ENCODE measurements at places on chromosomes 7 and 10.
A peak's percentile ranks its signal among the peaks of the same experiment; 100 is the strongest.

- no peak for DNase-seq
Measured at GRCh38 chr10:24357344-24358004, 148.5 kb downstream of the KIAA1217 start.

- no peak for DNase-seq
Measured at GRCh38 chr7:27221201-27221797, 21.3 kb upstream of the EVX1 start.

DNA sequence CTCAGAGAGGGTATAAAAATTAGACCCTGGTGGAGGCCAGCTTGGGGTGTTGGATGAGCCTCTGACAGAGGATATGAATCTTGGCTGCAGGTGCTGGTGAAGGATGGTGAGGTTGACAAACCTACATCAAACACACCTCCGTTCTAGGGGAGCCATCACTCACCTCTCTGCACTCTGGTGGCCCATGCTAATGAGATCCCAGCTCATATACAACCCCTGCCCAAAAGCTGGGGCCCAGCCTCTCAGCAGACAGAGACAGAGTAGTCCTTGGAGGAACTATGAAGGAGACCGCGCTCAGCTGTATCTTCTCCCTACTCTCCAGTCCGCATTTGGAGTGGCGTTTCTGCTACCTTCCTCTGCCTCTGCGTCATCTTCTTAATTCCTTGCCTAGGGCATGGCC is 83.1 kb upstream of the SORCS3 start:
- no peak for DNase-seq

GRCh38 chr7:132846086-132846485 is 235.8 kb downstream of the CHCHD3 start:
- DNase-seq: no peak

GRCh38 chr7:29988424-29989256 is 961 bp downstream of the SCRN1 start:
- DNase-seq: peak; percentile 73

- DNase-seq: no peak
Measured at GRCh38 chr10:70759781-70760180, 25.4 kb downstream of the TBATA start.

DNA sequence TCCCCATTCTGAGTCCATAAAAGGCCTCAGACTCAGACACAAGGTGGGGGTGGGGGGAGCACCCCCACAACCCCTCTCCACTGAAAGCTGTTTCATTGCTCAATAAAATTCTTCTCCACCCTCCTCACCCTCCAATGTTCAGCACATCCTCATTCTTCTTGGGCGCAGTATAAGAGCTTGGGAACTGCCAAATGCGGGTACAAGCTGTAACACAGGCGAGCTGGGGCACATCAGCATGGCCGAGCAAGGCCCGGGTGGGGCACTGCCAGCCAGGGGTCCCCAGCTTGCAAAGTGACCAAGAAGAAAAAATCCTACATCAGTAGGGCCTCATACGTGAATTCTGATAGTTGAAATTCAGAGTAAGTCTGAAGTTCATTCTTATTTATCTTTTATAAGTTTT is 50.1 kb downstream of the CACUL1 start:
- no peak for DNase-seq

DNA sequence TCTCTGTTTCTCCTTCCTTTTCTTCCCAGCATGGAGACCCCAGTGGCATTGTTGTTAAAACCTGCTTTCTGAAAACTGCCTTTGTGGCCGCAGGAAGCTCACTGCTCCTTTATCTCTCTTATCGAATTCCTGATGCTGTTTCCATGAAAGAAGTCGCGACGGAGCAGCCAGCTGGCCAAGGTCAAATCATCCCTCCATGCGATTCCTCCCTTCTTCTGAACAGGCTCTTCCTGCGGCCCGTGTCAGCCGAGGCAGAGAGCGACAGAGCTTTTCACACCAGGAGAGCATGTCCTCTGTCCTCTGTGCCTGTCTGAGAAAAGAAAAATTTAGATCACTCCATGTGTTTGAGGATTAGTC is 242.1 kb upstream of the PITRM1 start:
- DNase-seq: no peak

- no peak for DNase-seq
Measured at GRCh38 chr7:116222501-116222900, 12.2 kb downstream of the TES start.

DNA sequence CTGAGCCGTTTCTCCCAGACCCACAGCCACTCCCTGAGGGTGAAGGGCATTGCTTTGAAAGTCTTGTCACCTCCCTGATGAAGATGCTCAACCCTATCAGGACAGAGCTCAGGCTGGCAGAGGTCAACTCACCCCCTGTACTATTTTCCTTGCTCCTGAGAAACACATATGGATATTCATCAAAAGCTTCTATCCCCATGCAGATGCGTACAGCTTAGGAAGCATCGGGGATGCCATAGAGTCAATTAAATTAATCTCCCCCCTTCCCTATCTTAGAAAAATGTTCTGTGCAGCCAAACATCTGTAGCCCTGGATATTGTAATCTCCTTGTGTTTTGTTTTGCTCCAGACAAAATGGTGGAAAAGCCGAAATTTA is 67.2 kb downstream of the EMX2 start:
- no peak for DNase-seq

DNA sequence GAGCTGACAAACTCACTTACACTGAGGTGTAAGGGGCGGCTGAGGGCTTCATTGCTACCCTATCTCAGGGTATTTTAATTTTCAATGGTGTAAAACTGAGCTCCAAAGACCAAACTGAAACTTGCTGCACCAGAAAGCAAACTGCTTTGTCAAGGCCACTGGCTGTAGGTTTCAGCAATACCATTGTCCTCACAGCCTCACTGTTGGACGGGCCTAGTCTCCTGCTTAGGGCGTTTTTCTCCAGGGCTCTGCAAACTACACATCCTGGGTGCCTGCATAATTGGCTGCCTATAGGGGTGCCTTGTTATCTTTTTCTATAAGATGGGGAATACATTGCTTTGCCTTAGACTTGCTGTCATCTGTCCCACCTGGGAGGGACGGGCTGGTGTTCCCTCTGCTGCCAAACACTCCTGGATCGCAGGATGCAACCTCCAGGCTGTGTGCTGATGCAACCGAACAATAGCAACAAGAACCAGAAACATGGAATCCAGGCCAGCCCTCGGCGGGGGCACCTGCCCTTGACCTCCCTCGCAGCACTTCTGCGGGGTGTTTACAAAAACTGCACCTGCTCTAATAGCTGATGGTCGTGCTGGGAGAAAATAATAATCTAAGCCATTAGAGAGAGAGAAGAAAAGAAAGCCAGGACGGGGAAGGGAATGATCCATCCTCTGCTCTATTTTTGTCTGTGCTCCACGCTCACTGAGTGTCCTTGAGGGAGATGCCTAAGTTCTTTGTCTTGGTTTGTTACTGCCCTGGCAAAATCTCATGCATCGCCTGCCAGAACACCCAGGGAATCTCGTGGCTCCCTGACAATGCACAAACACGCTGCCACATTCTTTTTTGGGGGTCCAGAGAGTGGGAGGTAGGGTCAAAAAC is 104.5 kb downstream of the GALNT17 start:
- DNase-seq: no peak

DNA sequence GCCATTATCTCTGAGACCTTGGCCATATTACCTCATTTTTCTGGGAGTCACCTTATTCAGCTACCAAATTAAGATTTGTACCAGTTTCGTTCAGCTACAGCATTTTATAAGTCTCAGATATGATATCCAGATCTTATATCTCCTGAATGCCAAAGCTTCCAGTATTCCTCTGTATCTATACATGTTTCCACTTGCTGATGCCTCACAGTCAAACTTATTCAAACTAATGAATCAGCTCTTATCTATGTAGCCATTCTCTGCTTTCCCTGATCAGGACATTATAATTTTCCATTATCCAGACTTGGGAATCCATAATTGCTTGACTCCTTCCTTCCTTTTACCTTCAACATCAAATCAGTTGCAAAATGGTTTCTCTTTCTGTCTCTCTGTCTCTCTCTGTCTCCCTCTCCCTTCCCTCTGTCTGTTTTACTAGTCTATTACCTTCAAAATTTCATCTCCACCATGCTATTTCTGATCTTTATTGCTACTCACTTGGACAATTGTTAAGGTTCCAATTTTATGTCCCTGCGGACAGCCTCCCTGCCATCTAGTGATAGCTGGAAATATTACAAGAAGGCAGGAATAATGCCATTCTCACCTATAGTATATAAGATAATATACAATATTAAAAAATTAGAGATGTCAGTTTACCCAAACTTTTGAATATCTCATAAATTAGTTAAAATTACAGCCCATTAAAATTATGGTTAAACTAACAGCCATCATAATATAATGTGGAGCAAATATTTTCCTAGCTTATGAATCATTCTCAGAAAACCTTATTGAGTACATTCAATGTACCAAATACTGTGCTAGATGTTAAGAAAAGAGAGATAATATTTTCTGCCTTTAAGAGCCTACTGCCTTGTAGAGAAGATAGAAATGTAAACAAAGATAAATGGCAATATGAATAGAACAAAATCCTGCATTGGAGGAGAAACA is 89.8 kb downstream of the PCLO start:
- no peak for DNase-seq

DNA sequence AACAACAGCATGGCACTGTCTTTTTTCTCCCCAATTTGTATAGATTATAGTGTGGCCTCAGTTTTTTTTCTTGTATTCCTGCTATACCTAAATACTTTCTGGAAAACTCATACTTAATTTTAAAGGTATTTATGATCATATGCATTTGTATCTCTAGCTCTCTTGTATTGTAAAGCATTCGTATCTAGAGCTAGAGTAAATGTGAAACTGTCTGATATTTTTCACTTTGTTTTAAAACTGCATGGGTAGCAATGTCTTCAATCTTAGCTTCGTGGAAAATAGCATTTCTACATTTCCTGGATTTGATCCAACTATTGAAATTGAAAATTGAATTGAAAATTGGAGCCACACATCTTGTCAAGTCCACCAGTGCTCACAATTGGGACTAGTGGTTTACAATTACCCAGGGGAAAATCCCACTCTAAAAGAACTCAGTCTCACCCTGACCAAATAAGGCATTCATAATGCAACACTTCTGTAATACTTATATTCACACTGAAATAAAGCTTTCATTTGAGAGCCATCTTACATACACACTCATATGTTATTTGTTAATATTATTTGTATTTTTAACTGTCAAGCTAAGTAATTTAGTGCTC is 51.3 kb upstream of the KLF6 start:
- no peak for DNase-seq

GRCh38 chr10:78815702-78816334 is 252.9 kb upstream of the ZMIZ1 start:
- no peak for DNase-seq

- DNase-seq: no peak
Measured at GRCh38 chr10:132464256-132465192, 67.5 kb downstream of the PWWP2B start.

DNA sequence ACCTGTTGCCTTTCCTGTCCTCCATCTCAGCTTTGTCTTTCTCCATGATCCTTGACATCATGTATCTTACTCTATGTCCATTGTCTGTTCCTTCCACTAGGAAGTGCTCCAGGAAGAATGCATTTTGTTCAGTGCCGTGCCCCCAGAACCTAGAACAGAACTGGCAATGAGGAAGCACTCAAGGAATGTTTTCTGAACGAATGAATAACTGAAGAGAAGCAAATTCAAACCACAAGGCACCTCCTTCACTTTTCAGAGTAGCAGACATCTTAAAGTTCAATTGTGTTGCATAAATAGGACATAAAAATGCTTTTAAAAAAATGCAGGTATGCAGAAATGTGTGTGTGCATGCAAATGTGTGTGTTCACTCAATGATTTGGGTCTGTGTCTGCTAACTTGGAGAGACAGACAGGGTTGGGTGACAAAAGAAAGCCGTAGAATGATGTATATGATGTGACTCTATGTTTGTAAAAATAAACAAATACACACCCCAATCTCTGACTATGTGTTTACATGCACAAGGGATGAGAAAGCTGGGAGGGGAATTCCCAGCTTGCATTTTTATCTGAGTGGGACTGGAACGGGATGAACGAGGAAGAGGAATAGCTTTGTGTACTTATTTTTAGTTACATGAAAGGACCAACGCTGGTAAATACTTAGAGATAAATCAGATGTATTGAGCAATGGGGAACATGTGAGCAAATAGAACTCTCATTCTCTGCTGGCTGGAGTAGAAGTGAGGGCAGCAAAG is 237.7 kb downstream of the FANK1 start:
- DNase-seq: no peak

DNA sequence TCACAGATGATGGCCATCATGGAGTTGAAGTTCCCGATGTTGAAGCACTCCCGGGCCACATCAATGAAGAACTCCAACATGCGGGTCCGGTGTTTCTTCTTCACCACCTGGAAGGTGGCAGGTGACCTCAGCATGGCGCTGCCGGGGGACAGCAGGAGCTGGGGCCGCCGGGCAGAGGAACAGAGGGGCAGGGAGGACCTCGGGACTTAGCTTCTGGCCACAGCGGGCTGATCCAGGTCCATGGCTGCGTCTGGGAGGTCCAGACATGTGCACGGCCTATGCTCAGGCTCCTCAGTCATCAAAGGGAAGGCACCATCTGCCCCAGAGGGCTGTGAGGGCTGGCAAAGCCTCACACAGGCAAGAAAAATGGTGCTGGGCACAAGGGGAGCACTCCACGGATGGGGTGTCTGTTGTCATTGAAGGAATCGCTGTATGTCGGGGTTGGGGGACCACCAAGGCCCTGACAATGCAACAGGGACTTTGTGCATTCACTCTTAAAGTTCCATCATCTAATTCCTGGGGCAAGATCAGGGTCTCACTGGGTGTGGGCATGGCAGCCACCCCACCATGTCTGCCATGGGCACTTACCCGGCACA is 60.9 kb downstream of the CSGALNACT2 start:
- no peak for DNase-seq

GRCh38 chr7:70539205-70539604 is 592.7 kb upstream of the GALNT17 start:
- no peak for DNase-seq

GRCh38 chr10:13238271-13239077 is 4.3 kb upstream of the UCMA start:
- DNase-seq: no peak

DNA sequence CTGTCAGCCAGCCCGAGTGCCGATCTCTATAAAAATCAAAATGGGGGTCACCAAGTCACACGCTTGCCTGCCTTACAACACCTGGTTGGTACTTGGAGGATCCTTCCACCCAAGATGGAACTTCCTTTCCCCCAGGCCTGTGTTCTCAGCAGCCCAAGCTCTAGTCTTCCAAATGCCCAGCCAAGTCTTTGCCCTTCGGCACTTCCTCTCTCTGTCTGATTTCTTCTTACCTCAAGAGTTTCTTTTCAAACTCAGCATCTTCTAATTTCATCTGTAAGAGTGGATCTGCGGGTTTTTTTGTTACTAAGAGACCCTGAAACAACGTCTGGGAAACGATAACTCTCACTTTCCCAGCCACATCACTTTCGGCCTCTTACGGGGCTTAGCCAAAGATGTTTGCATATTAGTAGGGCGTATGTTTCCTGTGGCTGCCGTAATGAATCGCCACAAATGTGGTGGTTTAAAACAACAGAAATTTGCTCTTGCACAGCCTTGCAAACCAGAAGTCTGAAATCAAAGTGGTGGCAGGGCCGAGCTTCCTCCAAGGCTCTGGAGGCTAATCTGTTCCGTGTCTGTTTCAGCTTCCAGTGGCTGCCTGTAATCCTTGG is 219.9 kb downstream of the TCF7L2 start:
- no peak for DNase-seq

Measured in activated CD8-positive, alpha-beta memory T cell treated with anti-CD3 and anti-CD28 coated beads for 24 hours (primary cell).